ENCODE measurements at places on chromosomes 13 and 19. TPM values are rescaled to one million over a fixed set of nuclear protein-coding genes. Genes with fewer than 3 reads are reported as not detected.

GRCh38 chr19:47613165-47614020 is 4.5 kb downstream of the BICRA start:
- no peak for DNase-seq

HIPK4 gene
- not detected for total RNA-seq

DNA sequence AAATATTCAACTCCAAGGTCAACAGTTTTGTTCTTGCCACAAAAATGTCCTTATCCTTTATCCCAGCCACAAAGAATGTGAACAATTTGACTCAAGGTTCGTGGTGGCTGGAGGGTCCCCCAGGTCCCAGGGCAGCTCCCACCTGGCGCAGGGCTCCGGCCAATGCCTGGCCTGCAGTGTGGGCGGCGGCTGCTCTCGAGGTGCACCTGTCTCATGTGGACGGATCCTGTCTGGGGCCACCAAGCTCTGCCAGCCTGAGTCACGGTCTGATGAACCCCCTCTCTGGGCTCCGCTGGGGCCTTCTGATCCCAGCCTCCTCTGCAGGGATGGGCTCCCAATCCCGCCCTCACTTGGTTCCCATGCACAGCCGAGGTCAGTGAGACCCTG is 49.4 kb downstream of the GAS6 start:
- DNase-seq: peak; percentile 79

GRCh38 chr19:32908641-32909190 is 39.1 kb upstream of the SLC7A9 start:
- DNase-seq: no peak

DNA sequence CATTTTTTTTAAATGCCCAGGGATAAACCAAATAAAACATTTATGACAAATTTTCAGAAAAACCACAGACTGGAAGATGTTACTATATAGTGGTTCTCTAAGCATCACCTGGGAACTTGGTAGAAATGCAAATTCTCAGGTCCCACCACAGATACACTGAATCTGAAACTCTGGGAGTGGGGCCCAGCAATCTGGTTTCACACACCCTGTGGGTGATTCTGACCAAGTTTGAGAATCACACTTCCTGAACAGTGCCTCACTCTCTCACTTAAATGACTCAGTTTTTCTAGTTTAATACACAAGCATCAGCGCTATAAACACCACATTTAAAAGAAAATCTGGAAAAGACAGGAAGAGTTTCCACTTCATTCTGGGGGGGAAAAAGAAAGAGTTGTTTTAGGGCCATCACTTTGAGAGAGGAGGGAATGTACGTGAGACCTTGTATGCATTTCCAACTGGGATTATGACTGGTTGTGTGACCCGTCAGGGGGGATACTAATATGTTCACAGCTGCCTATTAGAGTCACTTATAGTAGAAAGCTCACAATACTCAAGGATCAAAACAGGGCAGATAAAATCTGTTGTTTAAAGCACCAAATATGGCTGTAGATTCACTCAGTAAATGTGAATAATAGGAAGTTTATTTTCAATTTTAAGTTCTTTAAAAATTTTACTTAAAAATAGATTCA is 567.7 kb downstream of the GPC6 start:
- DNase-seq: no peak

CLEC4M gene
- not detected for total RNA-seq

- DNase-seq: peak; percentile 60
These were observed 429.8 kb downstream of the FOXO1 start for GRCh38 chr13:40236566-40237168.

DNA sequence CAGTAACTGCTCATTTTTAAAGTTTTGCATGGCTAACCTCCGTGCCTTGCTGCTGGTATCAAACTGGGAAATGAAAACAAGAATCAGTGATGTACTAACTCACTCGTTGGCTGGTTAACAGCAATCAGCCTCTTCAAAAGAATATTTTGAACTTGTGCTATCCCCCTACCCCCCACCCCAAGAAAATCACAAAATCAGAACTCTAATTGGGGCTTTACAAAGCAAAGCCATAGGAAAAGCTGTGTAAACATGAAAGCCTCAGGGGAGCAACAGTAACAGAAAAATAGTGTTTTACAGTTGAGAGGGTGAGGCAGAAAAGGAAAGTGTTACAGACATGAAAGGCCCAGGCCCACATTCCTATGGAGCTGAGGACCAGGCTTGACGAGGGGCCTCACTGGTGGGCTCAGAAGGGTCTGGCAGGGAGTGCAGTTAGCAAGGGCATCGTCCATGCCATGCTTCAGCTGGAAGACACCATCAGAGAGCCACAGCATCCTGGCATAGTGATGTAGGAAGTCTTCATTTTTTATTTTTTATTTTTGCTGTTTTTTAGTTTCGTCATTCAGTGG is 217.6 kb downstream of the PCCA start:
- DNase-seq: no peak

DNA sequence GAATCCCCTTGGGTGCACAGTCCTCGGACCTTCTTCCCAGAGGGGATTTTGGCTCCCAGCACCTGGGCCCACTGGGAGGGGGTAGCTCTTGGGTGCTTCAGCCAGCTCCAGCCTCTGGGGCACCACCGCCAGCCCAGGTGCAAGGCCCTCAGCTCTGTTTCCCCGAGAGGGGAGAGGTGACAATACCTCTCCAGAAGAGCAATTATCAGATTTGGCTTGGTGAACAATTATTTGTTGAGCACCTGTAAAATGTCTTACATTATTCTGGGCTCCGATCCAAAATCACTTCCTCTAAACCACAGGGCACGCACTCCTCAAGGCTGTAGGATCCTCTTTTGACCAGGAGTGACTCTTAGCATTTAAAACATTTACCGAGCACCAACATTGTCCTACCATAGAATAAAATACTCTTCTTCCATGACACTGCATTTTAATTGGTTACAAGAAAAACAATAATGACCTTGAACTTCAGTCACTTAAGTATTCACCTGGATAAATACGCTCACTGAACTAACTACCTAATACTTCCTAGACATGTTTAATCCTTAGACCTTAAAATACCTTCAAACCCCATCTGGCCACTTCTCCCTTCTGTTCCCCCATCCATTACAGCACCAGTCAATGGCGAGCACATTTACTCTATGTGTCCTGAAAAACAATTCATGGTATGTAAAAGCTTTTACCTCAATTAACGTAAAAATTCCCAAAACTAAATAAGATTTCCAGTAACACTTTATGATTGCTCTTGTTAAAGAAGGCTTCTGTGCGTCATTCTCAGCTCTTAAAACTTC is 54.8 kb downstream of the ABCC4 start:
- no peak for DNase-seq

Data from LHCN-M2 (cell line).